ENCODE measurements at places on chromosomes 1 and 21. TPM values are rescaled to one million over a fixed set of nuclear protein-coding genes. Genes with fewer than 3 reads are reported as not detected.
A peak's percentile ranks its signal among the peaks of the same experiment; 100 is the strongest.

DNA sequence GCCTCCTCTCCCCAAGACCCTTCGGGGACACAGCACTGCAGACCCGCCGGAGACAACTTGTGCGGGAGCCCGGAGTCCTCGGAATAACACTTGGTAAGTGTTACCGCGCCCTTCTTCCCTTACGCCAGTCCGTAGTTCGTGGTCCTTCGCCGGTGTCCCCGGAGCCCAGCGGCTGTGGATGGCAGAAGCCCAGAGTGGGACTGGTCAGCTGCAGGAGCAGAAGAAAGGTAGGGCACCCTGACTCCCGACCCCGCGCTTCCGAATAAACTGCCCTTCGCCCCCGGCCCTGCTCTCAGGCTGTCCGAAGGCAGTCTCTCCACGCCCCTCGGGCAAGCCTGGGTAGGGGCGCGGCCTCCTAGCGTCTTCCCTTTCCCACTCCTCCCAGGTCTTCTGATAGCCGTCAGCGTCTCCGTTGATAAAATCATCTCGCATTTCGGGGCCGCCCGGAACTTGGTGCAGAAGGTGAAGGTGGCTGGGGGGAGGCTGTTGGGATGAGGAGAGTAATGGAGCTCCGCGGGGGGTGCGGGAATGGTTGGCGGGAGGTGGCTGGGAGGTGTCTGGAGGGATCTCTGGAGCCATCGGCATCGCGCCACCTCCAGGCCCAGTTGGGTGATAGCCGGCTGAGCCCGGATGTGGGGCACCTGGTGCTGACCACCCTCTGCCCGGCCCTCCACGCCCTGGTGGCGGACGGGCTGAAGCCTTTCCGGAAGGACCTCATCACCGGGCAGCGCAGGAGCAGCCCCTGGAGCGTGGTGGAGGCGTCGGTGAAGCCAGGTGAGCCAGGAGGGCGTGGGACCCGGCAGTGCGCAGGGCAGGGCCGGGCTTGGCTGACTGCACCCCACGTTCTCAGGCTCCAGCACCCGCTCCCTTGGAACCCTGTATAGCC is 4.3 kb downstream of the RUSC1 start:
- peak; percentile 68 for DNase-seq

DNA sequence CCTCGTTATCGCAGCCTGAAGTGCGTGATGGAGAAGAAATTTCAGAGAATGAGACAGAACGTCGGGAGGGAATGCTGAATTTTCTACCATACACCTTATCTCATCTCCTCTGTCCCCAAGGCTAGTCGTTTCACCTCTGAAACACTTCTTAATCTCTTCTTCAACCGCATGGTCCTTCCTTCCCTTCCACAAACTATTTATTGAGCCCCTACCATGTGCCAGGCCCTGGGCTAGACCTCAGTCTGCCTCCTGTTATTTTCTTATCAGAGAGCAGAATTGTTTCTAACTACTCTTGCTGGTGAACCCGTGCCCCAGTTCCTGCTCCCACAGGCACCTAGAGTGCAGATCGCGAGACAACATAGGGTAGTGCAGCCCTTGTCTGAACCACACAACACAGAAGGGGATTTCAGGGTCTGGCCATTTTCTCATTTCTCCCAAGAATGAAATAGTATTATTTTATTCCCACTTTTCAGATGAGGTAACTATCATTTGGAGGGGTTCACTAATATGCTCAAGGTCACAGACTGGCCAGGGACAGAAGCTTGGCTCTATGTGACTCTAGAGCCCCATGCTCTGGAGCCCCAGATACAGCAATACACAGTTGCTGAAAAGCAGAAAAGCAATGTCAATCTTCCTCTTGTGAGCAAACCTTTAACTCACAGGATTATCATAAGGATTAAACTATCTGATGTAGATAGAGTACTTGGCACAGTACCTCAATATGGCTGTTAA is 598 bp upstream of the ADIPOR1 start:
- peak; percentile 18 for DNase-seq

GRCh38 chr1:182968151-182968741 is 15.3 kb upstream of the SHCBP1L start:
- DNase-seq, result peak; percentile 91

- DNase-seq, result no peak
Observed at GRCh38 chr1:108038653-108039236, 73.8 kb upstream of the VAV3 start.

Gene NBPF15
- total RNA-seq, result 14.7 TPM

- DNase-seq, result peak; percentile 33
Observed at GRCh38 chr1:46067652-46068051, 64.8 kb downstream of the PIK3R3 start.

GRCh38 chr1:201939574-201939973 is 6.8 kb downstream of the LMOD1 start:
- DNase-seq, result no peak

- DNase-seq, result no peak
Observed at GRCh38 chr1:29756901-29757725, 520.8 kb downstream of the PTPRU start.

DNA sequence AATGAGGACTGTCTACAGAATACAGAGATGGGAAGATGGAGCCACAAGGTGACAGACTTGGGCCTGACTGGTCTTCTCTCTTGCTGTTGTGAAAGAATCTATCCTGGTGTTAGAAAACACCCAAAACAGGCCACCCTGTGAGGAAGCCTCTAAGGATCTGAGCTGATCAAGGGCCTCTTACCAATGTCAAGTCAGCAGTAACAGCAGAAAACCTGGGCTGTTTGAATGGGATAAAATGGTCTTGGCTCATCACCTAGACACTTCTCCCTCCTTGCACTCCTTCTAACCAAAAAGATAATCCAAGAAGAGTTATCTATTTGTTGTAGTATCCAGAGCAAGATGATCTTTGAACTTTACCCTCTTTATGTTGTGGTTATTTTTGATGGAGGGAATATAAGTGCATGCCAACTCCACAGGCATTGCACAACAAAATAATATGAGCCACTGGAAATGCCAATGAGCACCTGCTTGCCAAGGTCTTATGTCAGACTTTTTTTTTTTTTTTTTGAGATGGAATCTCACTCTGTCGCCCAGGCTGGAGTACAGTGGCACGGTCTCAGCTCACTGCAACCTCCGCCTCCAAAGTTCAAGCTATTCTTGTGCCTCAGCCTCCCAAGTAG is 32.8 kb upstream of the ZNF281 start:
- no peak for DNase-seq

GRCh38 chr1:1618396-1619068 is 3.2 kb downstream of the MIB2 start:
- DNase-seq, result no peak

Gene SLC16A4
- 30.0 TPM for total RNA-seq

GRCh38 chr1:223520200-223520599 is 127.0 kb downstream of the CCDC185 start:
- DNase-seq, result no peak

Measured in M059J (cell line).